Activated naive CD4-positive, alpha-beta T cell treated with anti-CD3 and anti-CD28 coated beads, Interleukin-2, amount 50 U/mL, for 16 hours (primary cell): ENCODE measurements at places on chromosomes 1 and 21.

DNA sequence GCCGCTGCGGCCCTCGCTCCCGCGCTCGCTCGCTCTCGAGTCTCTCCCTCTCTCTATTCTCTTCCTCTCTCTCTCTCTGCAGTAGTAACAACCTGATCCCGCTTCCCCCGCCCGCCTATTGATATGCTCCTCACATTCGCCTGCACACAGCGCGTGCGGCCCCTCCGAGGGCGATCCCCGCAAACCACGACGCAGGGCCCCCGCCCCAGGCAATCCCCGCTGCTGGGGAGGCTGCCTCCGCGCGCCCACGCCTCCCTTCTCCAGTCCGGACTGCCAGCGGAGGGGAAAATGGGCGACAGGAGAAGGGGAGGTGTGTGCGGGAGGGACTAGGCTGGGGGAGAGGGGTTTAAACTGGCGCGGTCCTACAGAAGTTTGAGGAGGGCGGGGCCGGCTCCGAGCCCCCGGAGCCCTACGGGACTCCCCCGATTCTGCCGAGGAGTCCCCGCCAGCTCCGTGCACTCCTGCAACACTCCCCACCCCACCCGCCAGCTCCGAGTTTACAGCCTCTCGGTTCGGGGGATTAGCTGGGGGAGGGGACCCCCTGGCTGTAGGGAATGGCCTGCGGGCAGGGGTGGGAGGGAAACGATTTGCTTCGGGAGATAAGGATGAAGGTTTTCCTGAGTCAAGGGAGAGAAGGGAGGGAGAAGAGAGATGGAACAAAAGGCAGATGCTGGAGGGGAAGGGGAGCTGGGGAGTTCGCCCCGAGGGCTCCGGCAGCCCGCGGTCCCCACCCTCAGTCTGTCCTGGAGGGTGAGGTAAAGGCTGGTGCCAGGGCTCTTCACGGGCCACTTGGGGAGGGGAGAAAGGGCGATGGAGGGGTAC lies 66.6 kb downstream of the SYT2 start:
- peak; percentile 33 for DNase-seq

- no peak for DNase-seq
Measured at GRCh38 chr1:75587692-75588091, 23.2 kb downstream of the SLC44A5 start.

DNA sequence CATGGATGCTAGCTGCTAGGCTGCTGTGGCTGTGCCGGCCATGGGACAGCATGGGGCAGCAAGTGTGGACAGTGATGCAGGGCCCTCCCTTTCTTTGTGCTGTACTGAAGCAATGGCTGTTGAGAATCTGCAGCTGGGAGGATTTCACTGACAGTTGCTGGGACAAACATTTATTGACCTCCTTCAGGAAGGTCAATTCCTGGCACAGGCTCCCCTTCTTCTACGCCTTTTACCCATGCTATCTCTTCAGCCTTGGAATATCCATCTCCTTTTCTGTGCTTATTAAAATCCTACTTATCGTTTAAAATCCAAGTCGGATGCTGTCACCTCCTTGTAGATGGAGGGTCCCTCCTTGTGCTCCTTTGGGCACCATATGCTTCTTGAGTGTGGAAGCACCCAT lies 213.1 kb upstream of the USP24 start:
- no peak for DNase-seq

DNA sequence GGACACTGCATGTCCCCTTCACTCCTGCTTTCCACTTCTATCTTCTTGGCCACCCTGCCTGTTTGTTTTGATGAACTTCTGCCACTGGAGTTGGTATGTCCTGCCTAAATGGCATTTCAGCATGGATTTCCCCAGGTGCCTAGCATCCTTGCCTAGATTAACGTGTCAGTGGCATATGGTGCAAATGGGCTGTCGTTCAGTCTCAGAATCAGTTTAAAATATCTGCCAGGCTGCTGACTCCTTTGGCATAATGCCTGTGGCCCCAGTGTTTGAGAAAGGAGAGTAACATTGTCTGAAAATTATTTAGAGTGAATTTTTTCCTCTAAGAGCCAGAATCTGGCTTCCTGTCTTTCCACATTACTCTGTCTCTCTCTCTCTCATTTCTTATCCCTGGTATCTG lies 64.9 kb upstream of the BARHL2 start:
- no peak for DNase-seq

DNA sequence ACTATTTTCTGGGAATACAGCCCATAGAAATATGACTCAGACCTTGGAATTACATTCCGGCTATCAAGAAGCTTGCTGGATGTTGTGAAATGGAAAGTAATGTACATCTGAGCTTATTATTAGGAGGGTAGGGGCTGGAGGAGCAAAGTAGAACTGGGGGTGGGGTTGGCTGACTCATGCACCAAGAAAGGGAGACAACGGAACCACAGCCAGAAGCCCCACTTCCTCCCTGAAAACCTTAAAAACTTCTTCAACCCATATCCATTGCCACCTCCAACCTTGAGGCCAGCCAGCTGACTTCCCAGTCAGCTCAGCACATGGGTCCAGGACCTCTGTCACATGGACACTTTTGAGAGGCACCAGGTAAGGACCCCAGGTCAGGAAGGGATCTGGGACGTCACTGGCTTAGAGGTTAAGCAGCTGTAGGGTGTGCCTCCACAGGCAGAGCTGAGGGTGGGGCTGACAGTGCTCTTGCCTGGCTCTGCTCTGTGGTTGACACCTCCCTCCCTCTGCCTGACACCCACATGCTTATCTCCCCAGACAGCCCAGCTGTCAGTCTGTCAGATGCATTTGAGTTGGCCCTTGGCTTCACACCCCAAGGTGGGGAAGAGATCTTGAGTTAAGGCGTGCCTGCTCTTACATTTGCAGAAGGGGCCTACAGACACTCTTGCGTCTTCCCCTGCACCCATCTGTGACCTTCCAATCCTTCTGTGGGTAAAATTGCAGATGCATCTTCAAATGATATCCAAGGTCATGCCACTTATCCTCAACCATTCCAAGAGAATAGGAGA lies 5.7 kb upstream of the ZNF683 start:
- DNase-seq, result peak; percentile 60

- no peak for DNase-seq
Measured at GRCh38 chr1:47351305-47351704, 17.7 kb downstream of the CMPK1 start.

DNA sequence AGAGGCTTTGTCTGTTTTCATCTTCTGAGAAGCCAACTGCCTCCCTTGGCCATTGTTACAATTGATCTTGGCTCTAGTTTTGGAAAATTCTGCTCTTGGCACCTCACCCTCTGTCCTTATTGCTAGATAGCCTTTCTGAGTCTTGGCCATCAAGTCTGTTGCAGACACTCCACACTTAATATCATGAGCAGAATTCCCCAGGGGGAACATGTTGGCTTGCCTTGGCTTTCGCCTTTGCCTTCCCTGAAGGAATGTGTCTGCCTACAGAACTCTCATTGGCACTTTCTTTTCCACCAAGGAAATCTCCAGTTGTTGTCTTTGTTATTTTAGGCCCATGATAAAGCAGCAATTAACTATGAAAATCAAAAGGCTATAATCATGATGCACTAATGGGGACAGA lies 42.7 kb upstream of the LDLRAP1 start:
- DNase-seq, result no peak

DNA sequence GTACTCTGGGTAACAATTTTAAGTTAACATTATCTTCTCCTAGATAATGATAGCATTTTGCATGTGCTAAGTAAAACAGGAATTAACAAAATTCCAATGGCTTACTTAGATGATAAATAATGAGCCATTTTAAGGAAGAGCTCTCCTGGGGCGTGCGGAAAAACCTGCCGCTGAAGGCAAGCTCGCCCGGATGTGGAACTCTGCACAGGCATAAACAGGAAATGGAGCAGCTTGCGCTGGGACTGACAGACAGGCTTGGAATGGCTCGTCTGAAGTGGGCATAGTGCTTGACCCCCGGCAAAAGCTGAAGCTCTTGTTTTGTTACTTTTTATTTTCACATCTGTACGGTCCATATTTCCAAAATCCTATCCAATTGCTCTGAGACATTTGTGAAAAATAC lies 169.2 kb downstream of the ZNF281 start:
- DNase-seq, result no peak

DNA sequence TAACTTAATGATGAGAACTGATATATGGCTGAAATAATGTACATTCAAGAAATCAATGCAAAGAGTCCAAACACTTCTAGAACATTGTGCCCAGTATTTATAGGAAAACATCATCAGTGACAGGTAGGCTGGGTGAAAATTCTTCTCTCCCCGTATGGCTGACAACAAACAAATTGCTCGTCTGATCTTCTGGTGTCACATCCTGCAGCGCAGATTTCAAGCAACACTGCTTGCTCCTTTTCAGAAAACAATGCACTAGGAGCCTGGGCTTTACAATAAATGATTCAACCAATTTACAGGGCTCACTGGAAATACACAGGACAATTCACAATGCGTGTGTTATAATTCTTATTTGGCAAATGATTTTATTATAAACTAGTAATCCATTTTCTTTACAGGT lies 185.3 kb downstream of the RERE start:
- no peak for DNase-seq

GRCh38 chr1:89739013-89739843 lies 81.6 kb upstream of the LRRC8D start:
- DNase-seq, result peak; percentile 37

DNA sequence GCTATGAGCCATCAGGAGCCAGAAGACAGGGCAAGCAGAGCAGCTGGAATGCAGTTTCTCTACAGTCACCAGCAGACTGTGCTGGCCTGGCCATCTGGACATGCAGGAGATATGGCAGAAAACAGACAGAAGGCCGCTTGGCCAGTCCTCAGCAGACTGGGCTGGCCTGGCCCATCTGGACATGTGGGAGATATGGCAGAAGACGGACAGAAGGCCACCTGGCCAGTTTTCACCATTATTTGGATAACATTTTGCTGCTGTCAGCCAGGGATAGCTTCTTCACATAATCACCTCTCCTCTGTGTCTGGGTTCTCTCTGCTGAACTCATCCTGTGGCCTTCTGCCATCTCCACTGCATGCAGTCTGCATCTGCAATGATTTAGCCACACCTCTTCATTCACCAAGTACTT lies 25.0 kb upstream of the CACYBP start:
- DNase-seq, result no peak

- no peak for DNase-seq
Measured at GRCh38 chr1:204684571-204685235, 835 bp downstream of the LRRN2 start.

- DNase-seq, result no peak
Measured at GRCh38 chr1:187817782-187818181, 989.0 kb downstream of the PLA2G4A start.

DNA sequence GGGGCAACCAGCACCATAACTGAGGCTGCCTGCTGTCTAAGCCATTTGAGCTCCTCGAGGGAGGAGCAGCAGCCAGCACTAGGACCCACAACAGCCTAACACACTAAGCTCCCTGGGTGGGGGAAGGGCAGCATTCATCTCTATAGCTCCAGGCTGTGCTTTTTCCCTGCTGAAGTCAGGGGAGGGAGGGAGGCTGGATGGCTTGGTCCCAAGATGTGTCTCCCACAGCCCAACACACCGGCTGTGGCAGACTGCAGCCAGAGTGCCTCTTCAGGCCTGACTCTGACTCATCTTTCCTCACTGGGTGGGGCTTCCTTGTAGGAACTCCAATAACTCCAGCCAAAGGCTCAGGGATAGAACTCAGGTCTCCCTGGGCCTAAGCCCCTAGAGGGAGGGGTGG lies 296.3 kb downstream of the PRDM2 start:
- DNase-seq, result no peak

DNA sequence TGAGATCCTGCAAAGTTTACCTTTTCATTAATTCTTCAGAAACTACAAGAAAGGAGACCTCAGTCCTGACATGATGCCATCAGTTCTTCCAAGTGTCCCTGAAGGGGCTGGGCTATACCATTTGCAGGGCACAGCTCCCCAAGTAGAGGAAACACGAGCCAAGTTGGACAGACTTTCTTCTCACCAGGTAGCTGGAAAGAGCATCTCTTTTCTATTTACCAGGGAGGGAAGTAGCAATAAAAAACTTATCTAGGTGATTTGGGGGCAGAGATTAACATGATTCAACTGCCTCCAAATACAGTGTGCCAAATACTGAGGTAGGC lies 103.9 kb upstream of the KCND3 start:
- no peak for DNase-seq

- DNase-seq, result no peak
Measured at GRCh38 chr1:24443241-24443656, 27.6 kb downstream of the NIPAL3 start.

- DNase-seq, result no peak
Measured at GRCh38 chr1:218474128-218474527, 129.0 kb downstream of the TGFB2 start.

DNA sequence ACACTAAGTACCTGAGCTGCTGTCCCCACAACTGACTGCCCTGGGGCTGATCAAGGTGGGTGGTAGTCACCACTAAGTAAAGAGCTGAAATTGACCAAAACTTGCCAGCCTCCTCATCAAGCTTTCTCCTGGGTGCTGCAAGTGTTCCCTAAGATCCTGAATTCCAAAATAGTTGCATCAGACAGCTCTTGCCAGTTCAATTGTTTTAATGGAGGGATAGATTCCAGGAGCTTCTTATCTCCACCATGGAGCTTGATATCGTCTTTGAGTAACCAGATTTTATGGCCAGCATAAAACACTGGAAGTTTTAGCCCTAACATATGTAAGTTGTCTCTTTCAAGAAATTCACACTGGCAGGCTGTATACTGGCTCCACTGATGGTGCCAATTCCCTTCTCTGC lies 90.3 kb downstream of the NID1 start:
- no peak for DNase-seq

GRCh38 chr1:154466206-154466605 lies 35.8 kb upstream of the TDRD10 start:
- no peak for DNase-seq

DNA sequence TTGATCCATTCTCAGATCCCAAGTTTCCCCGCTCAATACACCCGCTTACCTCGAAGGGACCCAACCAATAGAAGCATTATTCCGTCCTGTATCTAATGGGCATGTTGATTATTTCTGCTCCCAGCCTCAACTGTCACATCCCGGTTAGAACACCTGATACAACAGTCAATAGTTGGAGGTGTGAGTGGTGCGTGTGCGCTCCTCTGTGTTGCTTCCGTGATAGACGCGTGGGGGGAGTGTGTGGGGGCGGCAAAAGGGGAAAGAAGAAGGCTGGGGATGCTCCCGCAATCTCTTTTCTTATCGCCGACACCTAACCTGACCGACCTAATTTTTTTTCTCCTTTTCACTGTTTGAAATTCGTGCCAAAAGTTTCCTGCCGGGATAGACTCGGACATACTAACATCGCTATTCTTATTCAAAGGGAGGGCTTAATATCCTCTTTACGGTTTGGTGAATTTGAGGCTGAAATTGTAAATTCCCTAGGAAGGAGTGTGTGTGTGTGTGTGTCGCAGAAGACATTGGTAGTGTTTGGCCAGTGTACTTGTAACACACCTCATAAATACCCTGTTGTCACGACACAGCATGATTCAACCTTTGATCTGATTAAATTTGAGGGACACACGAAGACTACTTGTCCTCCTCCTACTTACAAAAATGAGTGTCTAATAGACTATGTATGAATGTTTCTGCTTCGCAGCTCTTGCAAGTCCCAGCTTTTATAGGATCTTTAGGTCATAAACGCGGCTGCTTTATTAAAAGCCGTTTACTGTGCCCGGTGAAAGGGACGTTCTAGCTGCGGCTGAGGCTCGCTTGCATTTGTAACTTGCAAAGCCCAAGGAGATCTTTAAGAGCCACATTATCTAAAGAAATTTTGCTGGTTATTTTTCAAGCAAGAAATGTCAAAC lies 1.5 kb upstream of the PROX1 start:
- no peak for DNase-seq
